Activated naive CD8-positive, alpha-beta T cell treated with anti-CD3 and anti-CD28 coated beads, Interleukin-2, amount 50 U/mL, for 24 hours (primary cell): ENCODE measurements at places on chromosomes 12 and 14.

- DNase-seq: no peak
These were observed 339.3 kb downstream of the BCL11B start for GRCh38 chr14:98932431-98933325.

DNA sequence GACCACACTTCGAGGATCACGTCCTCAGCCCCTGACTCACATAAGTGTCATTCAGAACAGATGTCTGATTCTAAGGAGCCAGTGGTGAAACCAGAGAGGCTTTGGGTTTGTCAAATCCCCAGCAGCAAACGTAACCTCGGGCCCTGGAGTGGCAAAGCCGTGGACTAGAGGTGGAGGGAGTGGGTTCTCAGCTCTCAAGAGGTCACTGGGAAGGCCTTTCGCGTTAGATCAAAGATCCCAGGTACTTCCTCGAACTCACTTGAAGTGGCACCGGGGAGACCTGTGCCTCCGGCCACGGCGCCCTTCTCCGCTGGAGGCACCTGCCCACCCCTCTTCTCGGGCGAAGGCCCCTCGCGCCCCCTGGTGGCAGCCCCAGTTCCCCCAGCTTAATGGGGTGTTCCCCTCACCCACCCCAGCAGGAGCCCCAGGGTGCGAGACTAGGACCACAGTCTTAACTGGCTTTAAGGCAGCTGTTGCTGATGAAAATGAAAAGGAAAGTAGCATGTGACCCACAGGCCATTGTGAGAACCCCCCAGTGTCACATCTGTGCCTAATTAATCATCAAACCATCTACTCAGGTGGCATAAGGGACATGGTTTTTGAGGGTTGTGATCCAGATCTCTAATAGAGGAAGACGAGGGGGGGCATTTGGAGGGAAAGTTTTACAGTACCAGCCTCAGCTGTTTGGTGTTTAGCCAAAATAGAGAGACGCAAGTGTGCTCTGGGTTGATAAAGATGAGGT is 672 bp upstream of the ESR2 start:
- DNase-seq: peak; percentile 95

GRCh38 chr12:71130521-71131069 is 27.2 kb downstream of the TSPAN8 start:
- no peak for DNase-seq

DNA sequence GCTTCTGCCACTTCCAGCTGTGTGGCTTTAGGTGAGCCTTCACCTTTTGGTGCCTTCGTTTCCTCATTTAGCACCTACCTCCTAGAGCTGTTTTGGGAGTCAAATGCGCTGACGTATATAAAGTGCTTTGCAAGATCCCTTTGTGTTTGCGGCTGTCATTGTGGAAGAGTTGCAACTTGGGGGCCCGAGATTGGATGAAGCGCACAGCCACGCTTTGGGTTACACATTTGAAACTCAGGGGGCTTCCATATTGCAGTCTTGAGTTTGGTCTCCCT is 636 bp upstream of the ARL6IP4 start:
- no peak for DNase-seq

DNA sequence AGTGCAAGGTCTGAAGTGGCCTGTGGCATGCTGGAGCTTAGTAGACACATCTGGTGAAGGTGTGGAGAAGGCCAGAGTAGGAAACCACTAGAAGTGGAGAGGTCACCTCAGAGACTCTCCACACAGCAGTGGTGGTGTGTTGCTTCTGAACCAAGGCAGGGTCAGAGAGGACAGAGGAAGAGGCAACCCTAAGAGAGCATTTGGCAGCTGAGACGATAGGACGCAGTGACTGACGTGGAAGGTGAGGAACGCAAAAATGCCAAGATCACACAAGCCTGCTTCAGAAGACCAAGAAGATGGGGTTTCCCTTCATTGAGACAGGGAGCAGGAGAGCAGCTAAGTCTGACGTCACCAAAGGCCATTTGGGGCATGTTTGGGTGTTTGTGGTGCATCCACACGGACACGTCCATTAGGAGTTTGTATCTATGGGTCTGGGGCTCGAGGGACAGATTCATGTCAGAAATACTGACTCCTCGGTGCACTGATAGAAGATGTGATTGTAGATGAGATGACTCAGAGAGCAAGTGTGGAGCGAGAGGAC is 338.1 kb downstream of the CACNA1C start:
- no peak for DNase-seq

DNA sequence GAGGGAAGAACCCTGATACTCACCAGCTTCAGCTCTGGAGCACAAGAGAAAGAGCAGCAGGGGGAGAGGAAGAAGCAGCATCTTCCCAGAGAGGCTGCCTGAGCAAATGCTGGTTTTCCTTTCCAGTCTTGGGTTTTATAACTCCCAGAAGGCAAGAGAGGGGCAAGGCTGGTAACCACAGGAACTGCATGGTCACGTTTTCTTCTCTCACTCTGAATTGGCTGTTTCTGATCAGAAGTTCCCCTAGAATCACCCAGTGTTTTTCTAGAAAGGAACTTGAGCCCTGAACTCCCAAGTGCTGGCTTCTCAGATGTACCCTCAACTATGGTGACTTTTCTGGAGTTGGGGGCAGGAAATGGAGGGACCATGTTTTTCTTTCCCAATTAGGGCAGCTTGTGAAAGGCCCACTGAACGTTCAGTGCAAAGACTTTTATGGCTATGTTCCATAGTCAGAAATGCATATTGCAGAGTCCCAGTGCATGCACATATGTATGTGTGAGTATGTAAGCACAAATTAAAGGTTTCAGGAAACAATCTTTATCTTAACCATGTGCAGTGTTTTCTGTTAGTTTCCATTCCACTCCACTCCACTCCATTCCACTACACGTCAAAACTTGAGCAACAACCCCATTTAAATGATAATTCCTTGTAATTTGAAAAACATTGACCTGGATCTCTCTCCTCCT is at the start of gene CMA1:
Gene CMA1, minus strand, starts transcription at position 111 of the 686 bp plus-strand sequence. Its CDS starts 30 bp downstream, at position 81.
- DNase-seq: no peak

DNA sequence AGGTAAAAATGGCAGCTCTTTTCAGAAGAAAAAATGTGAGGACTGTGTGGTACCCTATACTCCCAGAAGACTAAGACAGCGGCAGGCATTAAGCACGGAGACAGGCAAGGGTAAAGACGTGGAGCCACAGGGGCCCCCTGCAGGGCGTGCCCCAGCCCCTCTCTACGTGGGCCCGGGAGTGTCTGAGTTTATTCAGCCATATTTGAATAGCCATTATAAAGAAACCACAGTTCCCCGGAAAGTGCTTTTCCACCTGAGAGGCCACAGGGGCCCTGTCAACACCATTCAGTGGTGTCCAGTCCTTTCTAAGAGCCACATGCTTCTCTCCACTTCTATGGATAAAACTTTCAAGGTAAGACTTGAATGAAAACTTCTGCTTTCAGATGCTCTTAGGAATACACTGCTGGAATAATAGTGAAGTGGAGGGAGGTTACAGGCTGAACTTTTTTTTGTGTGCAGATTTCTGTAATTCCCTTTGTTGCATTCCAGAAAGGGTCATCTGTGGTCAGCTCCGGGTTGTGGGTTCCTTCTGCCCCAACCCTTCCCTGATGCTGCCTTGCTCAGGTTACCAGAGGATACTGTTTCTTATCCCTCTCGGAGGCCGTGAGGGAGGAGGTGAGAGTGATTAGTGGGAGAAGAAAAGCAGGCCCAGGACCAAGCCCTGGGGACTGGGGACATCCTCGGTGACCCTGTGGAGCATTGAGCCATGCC is 58.4 kb downstream of the SLC25A47 start:
- no peak for DNase-seq

DNA sequence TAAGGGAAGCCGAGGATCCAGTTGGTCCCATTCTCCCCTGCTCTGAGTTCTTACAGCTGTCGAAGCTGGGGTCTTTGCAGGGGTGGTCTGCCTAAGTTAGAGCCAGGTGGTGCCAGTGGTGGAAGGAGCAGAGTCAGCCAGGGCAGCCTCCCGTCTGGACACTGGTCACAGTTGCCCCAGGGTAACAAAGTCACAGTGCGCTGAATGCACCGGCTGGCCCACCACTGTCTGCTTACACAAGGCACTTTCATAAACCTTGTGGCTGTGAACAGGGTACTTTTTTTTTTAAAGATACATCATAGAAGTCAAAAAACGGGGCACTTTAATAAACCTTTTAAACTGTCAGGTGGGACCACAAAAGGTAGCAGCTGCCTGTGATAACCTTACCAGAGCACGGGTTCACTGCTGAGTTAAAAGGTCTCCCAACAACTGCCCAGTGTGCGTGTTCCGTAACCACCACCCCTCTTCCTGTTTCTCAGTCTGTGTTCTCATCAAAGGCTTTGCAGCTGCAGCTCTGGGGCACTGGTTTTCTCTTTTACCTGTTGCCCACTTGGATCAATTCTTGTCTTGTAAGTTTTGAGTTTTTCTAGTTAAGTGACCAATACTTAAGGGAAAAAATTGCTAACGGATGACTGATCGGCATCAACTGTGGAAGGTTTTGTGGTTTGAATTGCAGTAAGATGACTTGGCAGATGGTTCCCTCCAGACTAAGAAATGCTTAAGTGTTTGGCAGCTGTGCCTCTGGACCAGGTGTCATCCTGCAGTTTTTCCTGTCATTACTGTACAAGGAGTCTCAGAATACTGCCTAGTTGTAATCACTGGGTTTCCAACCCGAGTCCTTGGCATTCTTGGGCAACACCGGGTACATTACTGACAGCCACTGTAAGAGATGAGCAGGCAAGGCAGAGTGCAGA is 55.9 kb downstream of the DYNC1H1 start:
- peak; percentile 59 for DNase-seq

DNA sequence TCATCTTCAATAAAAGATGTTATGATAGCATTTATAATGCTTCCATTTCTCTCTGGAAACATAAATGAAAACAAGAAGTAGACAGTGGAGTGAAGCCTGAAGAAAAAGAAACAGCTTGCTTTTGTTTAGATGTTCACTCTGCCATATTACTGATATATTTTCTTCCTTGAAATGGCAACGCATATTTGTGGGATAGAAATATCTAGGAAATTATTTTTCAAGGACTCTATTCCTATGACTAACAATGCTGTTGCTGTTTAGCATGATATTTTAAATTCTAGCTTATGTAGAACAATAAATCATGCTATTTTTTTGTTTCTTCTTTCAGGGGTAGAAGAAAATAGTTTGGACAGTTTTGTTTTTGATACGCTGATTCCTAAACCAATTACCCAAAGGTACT is 359.0 kb downstream of the NAV3 start:
- no peak for DNase-seq

GRCh38 chr14:106436310-106436905 is 910.0 kb downstream of the TMEM121 start:
- peak; percentile 78 for DNase-seq

DNA sequence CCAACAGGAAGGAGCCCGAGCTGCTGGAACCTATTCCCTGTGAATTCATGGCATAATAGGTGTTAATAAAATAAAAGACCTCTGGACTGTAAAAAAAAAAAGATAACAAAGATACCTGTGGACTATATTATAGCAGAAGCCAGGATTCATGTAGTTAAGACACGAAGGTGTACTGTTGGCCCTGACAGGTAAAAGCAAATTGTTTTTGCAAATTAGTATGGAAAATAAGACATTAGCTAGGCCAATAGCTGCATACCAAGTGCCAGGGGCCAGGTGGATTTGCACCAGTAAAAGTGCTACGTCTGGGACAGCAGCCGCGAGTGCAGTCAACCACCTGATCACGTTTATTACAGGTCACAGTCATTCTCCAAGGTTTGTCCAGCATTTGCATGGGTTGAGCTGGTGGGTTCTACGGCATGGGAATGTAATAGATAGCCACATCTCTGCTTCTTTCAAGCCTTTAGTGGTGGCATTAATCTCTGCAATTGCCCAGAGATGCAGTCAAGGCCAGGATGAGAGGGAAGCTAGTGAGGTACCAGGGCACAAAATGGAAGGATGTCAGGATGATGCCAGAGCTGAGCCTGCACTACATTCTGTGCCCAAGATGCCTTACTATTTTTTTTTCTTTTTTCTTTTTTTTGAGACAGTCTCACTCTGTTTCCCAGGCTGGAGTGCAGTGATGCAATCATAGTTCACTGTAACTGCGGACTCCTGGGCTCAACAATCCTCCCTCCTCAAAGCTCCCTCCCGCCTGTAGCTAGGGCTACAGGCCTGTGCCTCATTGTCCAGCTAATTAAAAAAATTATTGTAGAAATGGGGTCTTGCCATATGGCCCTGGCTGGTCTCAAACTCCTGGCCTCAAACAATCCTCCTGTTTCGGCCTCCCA is 26.3 kb downstream of the TNFAIP2 start:
- no peak for DNase-seq

DNA sequence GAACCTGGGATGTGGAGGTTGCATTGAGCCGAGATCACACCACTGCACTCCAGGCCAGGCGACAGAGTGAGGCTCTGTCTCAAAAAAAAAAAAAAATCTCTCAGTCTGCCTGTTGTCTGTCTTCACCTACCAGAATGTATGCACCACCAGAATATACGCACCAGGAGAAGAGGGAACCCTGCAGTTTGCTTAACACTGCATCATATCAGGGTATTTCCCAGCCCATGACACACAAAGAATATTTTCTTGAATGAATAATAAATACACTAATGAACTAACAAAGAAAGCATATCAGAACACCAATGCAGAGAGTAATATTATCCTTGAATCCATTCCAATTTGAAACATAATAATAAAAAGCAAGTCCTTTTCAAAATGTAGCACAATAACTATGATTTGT is 44.2 kb upstream of the FOXN3 start:
- no peak for DNase-seq

DNA sequence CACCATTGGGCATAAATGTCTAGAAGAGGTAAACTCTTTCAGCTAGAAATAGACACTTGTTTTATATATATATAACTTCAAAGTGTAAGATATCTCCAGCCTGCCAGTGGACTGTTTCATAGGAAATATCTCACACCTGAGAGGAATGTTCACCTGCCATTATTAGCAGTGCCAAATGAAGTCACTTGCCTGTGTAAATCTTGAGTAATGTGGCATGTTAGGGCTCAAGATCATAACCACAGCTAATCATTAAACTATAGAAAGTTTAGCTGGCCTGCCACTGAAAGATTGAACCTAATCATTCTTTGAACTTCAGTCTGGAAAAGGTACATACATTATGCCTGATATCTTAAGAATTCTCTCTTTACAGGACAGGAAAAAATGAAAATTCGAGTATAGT is 25.5 kb upstream of the KCNJ8 start:
- DNase-seq: no peak

DNA sequence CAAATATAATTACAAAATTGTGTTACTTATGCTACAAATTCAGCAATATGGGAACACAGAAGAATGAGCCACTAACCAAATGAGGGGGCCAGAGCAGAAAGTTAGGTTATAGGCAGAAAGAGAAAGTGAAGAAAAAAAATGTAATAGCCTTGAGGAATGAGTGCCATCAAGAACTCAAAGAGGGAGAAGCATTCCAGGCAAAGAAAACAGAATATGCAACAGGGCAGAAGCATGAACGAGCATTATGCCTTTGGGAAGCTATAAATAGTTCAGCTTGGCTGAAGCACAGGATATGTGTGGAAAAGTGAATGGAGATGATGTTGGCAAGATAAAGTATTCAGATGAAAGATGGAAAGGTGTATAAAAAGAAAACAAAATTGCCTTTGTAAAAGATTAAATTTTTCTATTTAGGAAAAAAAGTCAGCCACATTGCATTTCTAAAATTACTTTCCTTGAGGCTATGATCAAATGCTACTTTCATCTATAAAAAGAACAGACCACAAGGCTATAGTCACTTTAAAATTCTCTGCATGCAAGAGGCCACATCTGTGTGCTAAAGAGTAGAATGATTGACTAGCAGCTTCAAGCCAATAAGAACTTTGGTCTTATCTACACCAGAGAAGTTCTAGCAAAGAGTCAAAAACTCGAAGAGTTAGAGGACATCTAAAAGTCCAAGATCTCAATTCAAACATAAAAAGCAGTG is 193.6 kb upstream of the GARIN6 start:
- DNase-seq: no peak
